AG08395 (cell line): ENCODE measurements at places on chromosomes 1 and 21.

DNA sequence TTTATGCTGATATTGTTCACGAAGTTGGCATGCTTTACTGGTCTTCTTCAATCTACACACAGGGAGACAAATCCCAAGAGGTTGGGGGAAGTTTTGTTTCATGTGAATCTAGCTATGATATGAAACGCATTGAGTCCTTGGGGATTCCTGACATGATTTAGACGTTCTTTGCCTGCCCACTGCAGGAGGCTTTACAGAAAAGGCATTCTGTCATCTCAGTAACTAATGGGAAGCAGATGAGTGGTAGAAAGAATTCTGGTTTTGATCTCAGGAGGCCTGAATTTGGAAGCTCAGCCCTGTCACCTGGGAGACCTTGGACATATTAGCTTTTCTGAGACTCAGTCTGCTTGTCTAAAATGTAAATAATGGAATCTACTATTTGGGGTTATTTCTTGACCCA is 383.0 kb upstream of the NFIA start:
- DNase-seq: no peak

DNA sequence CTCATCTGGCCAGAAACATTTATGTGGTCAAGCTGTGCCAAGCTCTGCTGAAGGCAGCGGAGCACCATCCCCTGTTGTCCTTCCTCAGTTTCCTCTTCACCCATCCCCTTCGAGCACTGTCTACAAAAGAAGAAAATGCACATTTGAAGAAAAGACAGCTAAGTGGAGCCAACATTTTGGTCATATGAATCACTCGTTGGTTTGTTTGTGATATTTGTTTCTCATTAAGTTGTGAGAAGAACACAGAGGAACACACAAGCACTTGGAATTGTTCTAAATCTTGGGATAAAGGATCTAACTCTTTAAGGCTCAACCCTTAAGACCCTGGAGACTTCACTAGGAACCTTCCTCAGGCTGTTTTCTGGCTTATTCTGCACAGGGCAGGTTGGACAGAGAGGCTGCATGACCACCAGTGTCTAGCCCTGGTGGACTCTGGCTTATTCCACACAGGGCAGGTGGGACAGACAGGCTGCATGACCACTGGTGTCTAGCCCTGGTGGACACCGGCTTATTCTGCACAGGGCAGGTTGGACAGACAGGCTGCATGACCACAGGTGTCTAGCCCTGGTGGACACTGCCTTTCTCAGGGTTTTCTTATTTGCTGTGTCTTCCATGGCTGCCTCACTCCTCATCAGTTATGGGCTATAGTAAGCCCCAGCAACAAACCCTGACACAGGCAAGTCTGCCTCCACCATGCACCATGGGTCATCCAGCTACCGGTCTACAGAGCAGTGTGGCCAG is 35.3 kb upstream of the COL6A2 start:
- DNase-seq: peak; percentile 36

DNA sequence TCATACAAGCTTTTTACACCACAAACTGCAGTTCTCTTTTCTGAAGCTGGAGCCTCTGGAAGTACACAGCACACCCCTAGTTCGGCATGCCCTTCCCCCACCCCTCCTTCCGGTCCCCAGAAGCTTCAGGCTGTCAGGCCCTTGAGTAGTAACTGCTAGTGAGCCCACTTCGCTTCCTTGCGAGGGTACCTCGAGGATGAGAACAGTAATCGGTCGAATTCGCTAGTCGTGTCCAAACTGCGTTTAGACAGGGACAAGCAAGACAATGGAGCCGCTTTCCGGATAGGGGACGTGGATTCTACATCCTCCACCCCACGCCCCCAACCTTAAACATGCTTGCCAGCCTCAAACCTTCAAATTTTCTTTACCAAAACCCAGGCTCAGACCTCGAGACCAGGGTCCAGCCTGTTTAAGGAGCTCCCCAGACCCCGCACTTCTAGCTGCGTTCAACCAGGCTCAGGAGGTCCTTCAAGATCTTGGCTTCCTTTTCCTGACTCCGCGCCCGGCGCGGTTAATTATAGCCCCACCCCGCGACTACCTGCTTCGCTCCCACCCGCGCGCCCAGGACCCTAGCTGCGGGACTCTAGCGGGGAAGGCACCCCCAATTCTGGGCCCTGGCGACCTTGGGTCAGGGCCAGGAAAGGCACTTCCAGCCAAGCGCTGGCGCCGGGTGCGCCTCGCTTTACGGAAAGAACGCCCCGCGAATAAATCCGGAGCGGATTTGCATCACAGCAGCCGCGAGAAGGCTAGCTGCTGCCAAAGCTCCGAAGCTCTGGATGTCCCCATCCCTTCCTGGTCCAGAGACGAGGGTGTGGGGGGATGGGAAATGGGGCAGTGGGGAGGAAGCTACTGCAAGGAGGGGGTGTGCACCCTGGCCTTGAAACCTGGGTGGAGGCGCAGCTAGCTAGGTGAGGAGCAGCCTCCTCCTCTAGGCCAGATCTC is 8.1 kb upstream of the TSPAN1 start:
- peak; percentile 44 for DNase-seq

DNA sequence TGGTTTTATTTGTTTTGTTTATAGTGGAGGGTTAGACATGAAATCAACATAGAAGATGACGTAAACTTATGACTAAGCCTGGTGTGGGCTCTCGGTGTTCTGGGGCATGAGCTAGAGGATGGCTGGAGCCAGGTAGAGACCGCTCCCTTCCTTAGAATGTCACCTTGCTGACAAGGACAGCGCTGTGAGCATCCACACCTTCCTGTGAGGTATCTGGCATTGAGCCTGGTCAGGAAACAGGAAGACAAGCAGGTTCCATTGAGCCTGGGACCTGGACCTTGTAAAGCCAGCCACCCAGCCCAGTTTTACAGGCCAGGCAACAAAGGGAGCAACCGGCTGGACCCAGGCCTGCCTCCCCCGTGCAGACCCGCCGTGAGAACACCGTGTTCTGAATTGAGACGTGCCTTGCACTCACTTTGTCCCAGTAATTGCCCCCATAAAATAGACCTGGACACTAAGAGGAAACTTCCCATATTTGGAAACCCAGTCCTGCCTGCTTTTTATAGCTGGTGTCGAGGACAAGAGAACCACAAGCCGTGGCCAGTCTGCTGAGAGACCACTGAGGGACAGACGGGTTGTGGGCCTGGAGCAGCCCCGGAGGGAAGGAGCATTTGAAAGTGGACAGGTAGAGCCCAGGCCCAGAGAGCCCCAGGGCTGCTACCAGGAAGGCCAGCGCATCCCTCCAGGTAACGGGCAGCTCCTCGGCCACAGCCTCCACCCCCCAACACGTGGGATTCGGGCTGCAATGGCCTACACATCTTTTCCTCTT is 78.0 kb downstream of the PDE9A start:
- DNase-seq: no peak

DNA sequence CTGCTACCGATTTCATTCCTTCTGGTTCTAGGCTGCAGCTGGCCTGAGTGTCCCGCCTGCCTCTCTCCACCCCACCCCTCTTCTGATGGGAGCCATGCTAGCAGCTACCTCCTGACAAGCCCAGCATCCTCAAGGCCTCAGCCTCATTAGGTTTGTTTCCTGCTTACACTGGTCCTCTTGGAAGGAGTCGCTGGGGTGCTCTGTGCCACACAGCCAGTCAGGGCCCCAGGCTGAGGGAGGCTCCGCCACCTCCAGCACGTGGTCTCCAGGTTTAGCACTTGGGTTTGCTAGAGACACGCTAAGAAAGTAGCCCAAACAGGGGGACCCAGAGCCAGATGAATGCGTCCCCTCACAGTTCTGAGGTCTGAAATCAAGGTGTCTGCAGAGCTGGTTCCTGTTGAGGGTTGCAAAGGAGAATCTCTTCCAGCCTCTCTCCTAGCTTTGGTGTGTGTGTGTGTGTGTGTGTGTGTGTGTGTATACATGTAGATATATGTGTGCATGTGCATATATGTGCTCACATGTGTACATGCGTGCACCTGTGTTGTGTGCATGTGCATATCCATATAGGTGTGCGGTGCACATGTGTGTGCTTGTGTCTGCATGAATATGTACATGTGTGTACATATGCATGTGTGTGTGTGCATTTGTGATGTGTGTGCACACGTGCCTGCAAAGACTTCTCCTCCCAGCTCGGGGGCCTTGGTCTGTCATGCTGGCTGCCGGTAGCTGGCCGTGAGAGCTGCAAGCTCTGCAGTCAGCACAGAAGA is 301.1 kb upstream of the AJAP1 start:
- no peak for DNase-seq

- DNase-seq: peak; percentile 26
Observed at GRCh38 chr1:210264496-210265380, 32.1 kb downstream of the SERTAD4 start.

- DNase-seq: peak; percentile 9
Observed at GRCh38 chr21:38377165-38378088, 120.6 kb downstream of the KCNJ15 start.

GRCh38 chr1:220943319-220943996 is 64.2 kb downstream of the HLX start:
- DNase-seq: no peak

- no peak for DNase-seq
Observed at GRCh38 chr1:48248356-48248755, 25.8 kb downstream of the SLC5A9 start.

DNA sequence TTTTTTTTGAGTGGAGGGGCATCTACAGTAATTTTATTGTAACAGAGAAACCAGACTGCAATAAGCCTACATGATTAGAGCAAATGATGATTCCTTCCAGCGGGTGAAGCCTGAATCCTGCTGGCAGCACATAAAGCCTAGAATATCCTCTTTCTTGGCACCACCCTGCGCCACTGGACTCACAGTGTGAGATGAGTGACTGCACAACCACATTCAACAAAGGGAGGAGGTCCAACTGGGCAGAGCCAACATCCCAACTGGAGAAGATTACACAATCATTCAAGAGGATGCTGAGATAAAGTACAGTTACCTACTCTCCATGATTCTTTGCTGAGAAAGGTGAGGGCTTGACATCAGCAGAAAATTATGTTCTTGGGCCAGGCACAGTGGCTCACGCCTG is 67.4 kb downstream of the TNFSF4 start:
- no peak for DNase-seq

GRCh38 chr1:231857609-231858135 is 231.1 kb downstream of the DISC1 start:
- DNase-seq: no peak

DNA sequence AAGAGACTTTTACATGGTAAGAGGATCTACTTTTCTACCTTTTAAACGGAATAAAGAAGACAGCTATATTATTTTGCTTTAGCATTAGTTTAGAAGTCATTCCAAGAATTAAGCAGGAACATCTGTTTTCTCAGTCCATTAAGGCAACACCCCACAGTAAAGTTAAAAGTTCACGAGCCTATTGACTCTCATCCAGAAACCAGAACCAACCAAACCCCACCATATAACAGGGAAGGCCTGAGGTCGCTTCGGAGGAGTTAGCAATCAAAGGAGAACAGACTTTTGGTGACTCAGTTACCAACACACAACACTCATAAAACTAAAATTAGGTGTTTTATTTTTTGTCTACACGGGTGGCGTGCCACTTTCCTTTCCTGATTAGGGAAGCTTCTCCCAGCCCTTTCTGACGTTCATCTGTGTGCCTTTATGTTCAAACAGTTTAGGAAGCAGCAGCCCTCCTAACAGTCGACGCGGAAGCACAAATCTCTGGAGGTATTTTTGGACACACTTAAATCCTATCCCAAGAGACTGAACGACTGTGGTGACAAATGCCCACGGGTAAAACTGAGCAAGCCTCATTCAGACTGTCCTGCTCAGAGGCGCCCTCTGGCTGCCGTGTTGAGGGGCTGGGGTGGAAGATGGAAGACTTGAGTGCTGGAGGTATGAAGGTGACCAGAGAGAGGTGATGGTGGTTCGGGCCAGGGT is 8.6 kb upstream of the PLA2G2C start:
- DNase-seq: peak; percentile 75

DNA sequence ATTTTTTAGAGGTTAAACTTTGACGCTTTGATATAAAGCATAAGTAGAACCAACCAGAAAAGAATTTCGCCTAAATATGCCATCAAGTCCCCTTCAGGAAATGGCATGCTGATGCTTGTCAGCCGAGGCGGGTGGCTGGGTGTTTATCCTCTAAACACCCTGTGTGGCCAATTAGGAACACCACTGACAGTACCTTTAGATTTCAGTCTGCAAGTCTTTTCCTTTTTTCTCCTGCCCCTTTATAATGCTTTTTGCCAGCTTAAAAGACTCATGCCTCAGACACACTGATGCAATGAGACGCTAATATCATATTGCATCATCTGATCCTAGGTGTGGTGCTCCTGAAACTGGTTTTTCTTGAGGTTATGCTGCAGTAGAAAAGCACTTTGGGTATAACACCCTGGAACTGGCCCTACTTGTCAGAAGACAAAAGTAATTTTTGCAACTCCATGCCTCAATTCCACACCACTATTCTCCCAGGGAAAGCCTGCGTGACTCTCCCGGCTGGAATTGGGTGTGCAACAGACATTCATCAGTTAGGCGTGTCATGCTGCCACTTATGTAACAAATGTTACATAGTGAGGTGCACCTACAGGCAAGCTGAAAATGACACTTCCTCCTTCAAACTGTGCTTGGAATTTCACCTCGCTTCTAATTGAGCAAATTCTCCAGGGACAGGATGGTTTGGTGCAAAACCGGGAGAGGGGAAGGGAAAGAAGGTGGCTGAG is 2.0 kb upstream of the RCC2 start:
- no peak for DNase-seq

DNA sequence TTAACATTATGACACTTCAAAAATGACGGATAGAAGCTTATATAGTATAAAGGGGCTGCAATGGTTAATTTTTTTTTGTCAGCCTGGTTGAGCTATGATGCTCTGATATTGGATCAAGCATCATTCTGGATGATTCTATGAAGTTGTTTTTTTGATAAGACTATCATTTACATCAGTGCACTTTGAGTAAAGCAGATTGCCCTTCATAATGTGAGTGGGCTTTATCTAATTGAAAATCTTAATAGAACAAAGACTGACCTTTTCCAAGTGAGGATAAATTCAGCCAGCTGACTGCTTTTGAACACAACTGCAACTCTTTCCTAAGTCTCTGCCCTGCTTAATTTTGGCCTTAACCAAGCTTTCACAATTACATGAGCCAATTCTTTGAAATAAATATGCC is 1476.2 kb downstream of the NCAM2 start:
- no peak for DNase-seq

DNA sequence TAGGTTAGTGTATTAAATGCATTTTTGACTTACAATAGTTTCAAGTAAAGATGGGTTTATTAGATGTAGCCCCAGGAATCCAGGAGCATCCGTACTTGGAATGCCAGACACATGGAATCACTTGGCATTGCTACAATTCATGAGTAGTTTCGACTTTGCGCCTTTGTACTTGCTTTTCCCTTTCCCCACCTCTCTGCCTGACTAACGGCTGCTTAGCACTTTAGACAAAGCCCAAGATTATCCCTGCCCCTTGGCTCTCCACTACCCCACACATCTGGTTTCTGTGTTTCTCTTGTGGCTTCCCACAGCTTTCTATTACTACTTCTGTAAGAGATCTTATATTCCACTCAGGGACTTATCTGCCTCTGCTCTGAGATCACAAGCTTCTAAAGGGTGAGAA is 397.7 kb upstream of the POU3F1 start:
- DNase-seq: no peak

GRCh38 chr1:52159033-52159789 is 17.3 kb downstream of the ZFYVE9 start:
- DNase-seq: peak; percentile 72

- no peak for DNase-seq
Observed at GRCh38 chr1:162070094-162070748, 730 bp downstream of the NOS1AP start.

GRCh38 chr21:42847051-42847707 is 32.2 kb downstream of the WDR4 start:
- DNase-seq: no peak
